ENCODE measurements at places on chromosomes 4 and X.

GRCh38 chr4:75715105-75715799, 9.1 kb upstream of the USO1 start:
- no peak for DNase-seq

DNA sequence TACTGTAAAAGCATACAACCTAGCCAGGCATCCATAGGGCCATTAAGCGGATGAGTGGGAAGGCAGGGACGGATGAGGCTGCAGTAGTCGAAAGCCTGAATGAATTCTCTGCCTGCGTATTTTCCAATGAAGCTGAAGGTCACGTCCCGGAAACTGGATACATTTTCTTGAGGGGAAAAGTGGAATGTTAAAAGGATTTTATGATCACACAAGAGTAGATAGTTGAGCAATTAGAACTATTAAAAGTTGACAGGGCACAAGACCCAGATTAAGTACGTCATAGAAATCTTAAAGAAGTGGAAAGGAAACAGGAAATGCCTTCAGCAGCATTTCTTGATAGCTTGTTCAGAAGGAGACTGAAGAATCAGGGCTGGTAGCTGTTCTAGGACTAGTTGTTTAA, 98.3 kb upstream of the CXXC4 start:
- no peak for DNase-seq

DNA sequence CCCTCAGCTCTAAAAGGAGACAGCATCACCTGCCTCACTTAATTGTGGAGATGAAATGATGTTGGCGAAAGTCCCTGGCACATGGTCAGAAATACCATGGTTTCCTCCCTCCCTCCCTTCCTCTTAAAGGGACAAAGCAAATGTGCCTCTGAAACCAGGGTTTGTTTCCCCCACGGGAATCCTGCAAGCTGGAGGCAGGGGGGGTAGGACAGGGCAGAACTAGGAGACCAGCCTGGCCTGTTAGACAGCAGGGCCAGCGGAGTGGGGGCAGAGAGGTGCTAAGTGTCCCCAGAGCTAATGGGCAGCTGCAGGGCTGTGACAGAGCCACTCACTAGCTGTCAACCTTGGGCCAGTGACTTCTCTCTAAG, 5.7 kb downstream of the RTL5 start:
- no peak for DNase-seq

DNA sequence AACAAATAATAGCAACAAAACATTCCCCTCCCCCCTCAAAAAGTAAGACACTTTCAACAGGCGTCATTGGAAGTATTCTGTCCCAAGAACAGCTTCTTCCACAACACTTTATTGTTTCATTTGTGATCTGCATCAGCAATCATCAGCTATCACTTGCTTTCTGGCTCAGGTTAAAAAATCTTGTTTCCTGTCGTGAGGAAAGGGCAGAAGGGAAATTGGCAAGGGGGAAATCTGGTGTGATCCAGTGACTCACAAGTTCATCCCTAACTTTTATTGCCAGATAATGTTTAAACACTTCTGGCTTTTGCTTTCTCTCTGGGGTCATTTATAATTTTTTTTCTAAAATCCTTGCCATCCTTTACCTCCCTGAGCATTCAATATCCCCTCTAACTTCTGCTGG, 247.4 kb upstream of the GIMD1 start:
- no peak for DNase-seq

DNA sequence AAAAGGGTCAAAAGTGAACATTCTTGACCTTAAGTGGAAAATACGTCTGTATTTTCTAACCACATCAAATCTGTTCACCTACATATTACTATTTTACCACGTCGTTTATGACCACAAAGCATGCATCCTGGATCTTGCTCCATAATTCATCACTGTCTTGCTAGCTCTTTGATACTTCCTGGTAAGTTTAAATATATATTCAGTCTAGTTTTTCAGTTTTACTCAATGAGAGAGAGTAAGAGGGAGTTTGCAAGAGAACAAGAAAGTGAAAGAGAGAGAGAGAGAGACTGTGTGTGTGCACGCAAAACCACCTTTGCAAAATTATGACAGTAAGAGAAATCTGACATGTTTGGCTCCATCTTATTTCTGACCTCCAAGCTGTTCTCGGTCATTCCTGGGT, 173.7 kb upstream of the GALNTL6 start:
- no peak for DNase-seq

- DNase-seq = no peak
Measured at GRCh38 chr4:15142201-15142600, 139.9 kb downstream of the CPEB2 start.

Data from T-helper 9 cell (primary cell).